ENCODE measurements at places on chromosomes 12 and 14. TPM values are rescaled to one million over a fixed set of nuclear protein-coding genes. Genes with fewer than 3 reads are reported as not detected.

Gene TCL1B
- total RNA-seq, result not detected

Gene ATF7
- total RNA-seq, result 9.7 TPM

Gene EMP1
- total RNA-seq, result 125 TPM

Gene PTPRQ
- under 0.01 TPM for total RNA-seq

Gene LRRC10
- not detected for total RNA-seq

Gene TAS2R8
- total RNA-seq, result 0.11 TPM

Gene PRH2
- total RNA-seq, result not detected

Gene NPFF
- not detected for total RNA-seq
